Lower leg skin (tissue), 4 donors: ENCODE measurements at places on chromosomes 11 and 22. TPM values are rescaled to one million over a fixed set of nuclear protein-coding genes. Genes with fewer than 3 reads are reported as not detected.

The NUP160 gene
- total RNA-seq: 22.4 TPM

DNA sequence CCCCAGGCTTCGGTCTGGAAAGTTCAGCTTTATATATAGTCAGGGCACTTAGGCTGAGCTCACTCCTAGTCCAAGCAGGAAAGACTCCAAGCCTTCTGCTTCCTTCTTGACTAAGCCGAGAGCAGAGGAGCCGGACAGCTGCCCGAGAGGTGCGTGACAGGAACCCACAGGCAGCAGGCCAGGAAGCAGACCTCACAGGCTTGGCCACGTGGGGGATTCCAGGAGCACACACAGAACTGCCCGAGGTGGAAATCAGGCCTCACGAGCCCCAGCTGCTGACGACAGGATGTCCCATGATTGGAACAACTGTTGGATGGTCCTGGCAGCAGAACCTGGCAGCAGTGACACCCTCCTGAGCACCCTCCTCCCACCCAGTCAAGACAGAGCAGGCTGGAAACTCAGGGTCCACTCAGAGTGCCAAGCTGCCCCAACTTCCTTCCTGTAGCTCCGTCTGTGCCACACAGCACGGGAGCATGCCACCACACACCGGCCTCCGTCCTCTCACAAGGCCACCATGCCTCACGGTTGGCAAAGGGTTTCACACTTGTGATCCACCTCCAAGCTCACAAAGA, 5.4 kb downstream of the PLA2G6 start:
- peak; percentile 96 for DNase-seq

GRCh38 chr11:83256602-83257340, 29.4 kb downstream of the CCDC90B start:
- no peak for DNase-seq

DNA sequence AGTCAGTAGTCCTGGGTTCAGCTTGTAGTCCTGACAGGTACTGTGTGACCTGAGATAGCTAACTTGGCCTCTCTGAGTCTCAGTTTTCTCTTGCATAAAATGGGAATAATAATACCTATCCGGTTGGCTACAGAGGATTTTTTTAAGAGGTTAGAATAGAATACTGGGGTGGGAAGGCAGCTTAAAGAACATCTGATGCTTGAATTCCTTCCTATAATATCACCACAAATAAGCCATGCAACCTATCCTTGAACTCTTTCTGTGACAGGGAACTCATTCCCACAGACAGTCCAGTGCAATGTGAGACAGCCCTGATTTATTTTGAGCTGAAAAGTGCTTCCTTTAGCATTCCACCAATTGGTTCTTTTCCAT, 110.1 kb downstream of the CCDC81 start:
- DNase-seq: no peak

The RPLP2 gene
- total RNA-seq: 819 TPM

The RASGRP2 gene
- 6.5 TPM for total RNA-seq

The FAM180B gene
- total RNA-seq: 0.46 TPM

- DNase-seq: no peak
These were observed 344.7 kb downstream of the MN1 start for GRCh38 chr22:27456696-27457503.

The OR8G1 gene
- total RNA-seq: not detected

- no peak for DNase-seq
These were observed 30.8 kb downstream of the MPPED1 start for GRCh38 chr22:43442386-43443151.

The SEC14L6 gene
- 7.7 TPM for total RNA-seq

- no peak for DNase-seq
These were observed 20.6 kb upstream of the YWHAH start for GRCh38 chr22:31923747-31924146.

- DNase-seq: no peak
These were observed 25.4 kb downstream of the OSBPL5 start for GRCh38 chr11:3139481-3140290.

GRCh38 chr11:67289651-67290479, 762 bp downstream of the ANKRD13D start:
- no peak for DNase-seq

The MICALL1 gene
- total RNA-seq: 150 TPM

The FAM227A gene
- total RNA-seq: 0.97 TPM

The MAP6 gene
- 6.2 TPM for total RNA-seq

GRCh38 chr11:84524422-84525051, 1102.6 kb downstream of the DLG2 start:
- no peak for DNase-seq

DNA sequence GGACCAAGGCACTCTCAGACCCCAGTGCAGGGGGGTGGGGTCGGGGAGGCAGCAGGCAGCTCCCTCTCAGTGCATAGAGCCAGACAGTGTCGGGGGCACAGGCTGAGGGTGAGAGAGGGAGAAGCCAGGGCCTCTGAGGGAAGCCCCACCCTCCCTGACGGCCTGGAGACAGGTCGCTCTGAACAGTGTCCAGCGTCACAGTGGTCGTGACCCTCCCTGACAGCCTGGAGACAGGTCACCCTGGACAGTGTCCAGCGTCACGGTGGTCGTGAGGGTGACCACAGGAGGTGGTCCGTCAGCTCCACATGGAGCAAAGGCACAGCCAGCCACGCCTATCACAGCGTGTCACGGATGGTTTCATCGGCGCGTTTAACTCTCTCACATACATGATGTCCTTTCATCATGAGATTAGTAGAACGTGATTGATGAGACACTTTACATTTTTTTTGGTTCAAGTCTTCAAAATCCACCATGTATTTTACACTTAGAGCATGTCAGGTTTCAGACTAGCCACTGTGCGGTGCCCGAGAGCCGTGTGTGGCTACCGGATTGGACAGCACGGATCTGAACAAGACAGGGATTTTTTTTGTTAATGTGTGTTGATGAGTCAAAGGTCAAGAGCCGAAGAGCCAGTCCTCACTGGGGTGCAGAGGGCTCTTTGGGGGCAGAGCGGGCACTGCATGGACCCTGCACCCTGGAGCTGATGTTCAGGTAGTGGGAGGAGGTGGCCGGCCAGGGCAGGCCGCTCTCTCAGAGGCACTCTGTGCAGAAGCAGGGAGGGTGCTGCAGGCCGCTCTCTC, 23.9 kb upstream of the PANX2 start:
- DNase-seq: peak; percentile 82

The A4GALT gene
- 4.5 TPM for total RNA-seq

DNA sequence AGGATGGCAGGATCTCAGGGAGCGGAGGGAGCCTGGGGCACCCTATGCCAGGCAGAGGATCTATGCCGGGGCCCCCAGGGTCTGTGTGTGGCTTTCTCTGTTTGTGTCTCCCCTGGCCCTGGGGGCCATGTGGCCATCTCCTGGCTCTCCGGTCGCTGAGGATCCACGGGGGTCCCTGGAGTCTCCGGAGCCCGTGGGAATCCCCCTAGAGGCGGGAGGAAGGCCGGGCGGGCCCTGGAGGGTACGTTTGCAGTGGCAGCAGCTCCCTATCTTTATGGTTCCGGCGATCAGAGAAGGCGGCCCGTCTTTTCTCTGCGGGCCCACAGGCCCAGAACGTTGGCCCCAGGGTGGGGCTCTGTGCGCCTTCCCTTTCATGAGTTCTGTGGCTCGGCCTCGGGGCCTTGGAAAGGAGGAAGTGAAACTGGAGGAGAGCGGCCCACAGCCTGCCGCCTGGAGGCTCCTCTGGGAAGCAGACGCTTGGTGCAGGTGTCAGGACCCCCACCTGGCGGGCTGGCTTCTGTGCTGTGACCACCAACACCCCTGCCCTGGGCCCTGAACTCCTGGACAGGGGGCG, 82.1 kb downstream of the KCNQ1 start:
- peak; percentile 90 for DNase-seq

DNA sequence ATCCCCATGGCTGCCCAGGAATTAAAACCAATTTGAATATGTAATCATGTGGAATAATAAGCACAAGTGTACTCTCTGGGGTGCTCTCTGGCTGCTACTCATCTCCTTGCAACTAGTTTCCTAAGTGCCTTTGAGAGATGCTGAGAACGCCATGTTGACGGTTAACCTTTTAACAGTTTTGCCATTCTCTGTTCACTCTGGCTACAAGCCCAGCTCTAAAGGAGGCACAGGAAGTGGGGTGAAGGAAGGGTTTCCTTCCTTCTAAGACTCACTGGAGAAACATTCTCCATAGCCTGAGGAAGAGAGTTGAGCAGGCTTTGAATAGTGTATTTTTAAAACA, 122.0 kb upstream of the ZC3H12C start:
- no peak for DNase-seq

The APOL3 gene
- total RNA-seq: 55.9 TPM

The FOLR2 gene
- total RNA-seq: 6.6 TPM

GRCh38 chr11:111542606-111543275, 2.2 kb downstream of the LAYN start:
- no peak for DNase-seq

- no peak for DNase-seq
These were observed 4.8 kb downstream of the FBXO3 start for GRCh38 chr11:33769542-33769941.

The NRIP3 gene
- total RNA-seq: 1.8 TPM

- no peak for DNase-seq
These were observed 41.5 kb downstream of the DHCR7 start for GRCh38 chr11:71406681-71407080.

The GAS2 gene
- 0.72 TPM for total RNA-seq

- DNase-seq: no peak
These were observed 13.2 kb upstream of the CSF2RB start for GRCh38 chr22:36900225-36900624.

DNA sequence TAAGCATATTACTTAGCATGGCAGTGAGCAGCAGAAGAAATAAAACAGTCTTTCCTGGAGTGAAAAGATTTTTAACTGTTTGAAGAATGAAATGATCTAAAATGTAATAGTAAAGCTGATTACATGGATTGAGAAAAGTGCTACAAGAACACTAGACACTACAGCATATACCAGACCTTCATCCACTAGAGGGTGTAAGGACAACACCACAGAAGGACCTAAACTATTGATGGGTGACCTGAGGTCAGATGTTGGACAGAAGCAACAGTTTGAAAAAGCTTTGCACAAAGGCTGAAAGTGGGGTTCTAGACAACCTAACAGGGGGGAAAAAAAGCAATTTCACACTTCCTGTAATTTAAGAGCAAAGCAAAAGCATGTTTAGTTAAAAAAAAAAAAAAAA, 97.7 kb downstream of the RBFOX2 start:
- no peak for DNase-seq

- DNase-seq: no peak
These were observed 116.3 kb upstream of the RCN1 start for GRCh38 chr11:31974366-31975136.

- DNase-seq: no peak
These were observed 49.9 kb upstream of the WNT7B start for GRCh38 chr22:46026899-46027210.

GRCh38 chr11:109894242-109894641, 198.9 kb upstream of the ZC3H12C start:
- no peak for DNase-seq

GRCh38 chr11:95904009-95904650, 19.8 kb downstream of the MTMR2 start:
- DNase-seq: no peak

The BATF2 gene
- total RNA-seq: not detected

GRCh38 chr11:42315267-42315666, 855.8 kb upstream of the LRRC4C start:
- no peak for DNase-seq

The ASPHD2 gene
- 24.4 TPM for total RNA-seq
